CD4-positive, alpha-beta T cell treated with Interleukin-15 for 4 hours (primary cell): ENCODE measurements at places on chromosomes 7 and 10.

GRCh38 chr7:141700296-141700847 lies 1.6 kb downstream of the DENND11 start:
- DNase-seq, result no peak

GRCh38 chr7:46880508-46881196 lies 701.3 kb downstream of the TNS3 start:
- DNase-seq, result no peak

DNA sequence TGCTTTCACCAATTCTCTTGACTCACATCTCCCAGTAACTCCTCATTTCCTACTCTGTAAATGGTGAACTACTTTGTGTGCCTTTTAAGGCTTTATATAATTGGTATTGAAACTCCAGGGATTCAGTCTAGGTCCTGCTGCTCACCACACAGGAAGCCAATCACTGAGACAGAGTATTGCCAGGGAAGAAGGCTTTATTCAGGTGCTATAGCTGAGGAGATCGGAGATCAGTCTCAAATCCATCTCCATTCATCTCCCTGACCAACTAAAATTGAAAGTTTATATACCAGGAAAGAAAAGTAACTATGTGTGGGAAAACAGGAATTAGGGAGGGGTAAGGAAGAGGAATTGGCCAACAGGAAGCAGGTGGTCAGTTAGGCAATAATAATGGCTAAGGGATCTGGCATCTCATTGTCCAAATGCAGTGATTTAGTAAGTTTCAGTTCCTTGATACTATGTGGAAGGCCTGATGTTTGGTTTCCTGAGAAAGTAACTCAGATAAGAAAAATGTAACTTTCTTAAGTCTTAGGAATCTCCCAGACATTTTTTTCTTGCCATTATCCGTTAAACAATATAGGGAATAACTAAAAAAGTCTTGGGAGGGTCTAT lies 10.2 kb upstream of the SDHAF3 start:
- DNase-seq, result no peak

DNA sequence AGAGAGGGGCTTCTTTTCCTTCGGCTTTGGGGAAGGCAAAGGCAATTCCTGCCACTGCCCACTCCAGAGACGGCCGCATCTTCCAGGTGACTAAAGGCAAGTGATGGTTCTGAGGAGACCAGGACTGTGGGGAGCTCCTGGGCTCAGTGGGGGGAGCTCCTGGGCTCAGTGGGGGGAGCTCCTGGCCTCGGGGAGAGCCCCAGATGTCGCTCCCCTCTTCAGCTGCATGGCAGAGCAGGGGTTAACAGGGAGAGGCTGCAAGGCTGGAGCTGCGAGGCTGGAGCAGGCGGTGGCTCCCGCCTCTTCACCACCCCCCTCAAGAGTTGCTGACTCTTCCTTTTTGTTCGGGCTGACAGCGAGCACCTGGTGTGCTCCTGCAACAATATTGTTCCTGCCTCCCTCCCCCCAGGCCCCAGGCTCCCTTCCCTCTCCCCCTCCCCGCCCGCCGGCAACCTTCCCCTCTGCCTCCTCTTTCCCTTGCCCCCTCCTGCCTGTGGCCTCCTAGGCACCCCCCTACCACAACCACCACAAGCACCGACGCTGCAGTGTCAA lies 56.3 kb upstream of the LBX1 start:
- no peak for DNase-seq

DNA sequence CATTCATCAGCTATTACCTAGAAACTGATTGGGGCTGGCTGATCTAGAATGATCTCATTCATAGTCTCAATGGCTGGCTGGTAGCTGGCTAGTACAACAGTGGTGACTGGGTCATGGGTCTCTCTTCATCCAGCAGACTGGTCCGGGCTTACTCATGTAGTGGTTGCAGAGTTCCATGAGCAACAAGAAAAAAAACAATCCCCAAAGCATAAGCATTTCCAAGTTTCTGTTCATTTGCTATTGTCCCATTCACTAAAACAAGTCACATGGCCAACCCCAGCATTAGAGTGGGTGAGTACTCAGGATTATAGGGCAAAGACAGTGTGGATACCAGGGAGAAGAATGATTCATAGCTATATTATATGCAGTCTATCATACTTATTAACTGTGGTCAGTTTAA lies 85.2 kb upstream of the SEMA3C start:
- no peak for DNase-seq

GRCh38 chr10:74186678-74187077 lies 35.7 kb downstream of the ADK start:
- no peak for DNase-seq

DNA sequence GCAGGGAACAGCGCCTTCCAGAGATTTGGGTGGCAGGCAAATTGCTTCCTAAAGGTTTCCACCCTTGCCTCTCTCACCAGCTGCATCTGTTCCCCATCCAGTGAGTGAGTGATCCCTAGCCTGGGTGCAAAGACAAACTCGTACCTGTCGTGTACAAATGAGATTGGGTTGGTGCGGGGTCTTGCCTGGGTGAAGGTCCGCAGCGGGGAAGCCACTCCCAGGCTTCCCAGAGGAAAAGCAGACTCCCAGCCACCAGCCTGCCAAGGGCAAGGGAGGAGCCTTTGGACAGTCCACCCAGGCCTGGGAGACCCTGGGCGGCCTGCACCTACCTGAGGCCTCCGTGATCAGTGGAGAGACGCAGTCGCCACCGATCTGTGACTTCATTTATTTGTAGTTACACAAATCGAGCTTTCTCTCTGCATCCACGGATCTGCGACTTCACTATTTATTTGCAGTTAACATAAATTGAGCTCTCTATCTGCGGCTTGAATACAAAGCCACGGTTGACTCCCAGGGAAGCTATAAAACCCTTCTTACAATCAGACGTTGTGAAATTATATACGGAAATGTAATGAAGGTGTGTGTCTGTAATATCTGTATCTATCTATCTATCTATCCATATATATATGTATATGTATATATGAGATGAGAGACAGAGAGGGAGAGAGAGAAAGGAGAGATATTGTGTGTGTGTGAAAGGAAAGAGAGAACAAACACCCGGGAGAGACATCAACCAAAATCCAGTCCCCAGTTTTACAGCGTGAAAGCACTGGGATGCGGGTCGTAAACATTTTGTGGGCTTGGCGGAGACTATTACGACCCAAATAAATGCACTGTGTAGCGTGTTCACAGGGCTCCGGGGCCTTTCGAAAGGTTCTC lies 3.0 kb upstream of the HOXA7 start:
- no peak for DNase-seq

GRCh38 chr7:935164-935873 lies 19.2 kb downstream of the ADAP1 start:
- DNase-seq, result no peak

- DNase-seq, result no peak
Observed at GRCh38 chr10:103278862-103279298, 1.9 kb downstream of the INA start.
